ENCODE measurements at places on chromosomes 3 and 15.

DNA sequence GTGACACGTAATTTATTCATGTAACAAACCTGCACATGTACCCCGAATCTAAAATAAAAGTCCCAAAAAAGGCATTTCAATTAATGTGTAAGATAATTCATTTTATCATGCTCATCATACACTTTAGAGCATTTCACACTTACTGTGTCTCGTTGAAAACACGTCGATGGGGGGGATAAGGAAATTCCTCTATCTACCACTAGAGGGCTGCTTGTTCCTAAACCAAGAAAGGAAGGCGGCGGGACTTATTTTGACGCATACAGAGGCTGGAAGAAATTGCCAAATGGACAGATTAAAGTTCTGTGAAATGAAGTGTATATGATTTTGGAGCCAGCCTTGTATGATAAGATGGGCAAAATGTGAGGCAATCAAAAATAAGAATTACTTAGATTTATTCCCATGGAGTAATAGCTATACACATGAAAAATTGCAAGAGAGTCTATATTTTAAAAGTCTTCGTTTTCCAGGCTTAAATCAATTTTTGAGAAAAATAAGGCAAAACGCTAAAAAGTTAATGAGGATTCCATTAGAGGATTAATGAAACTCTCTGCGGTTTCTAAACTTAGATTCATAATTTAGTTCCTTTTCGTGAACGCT is 346.8 kb downstream of the CNTN3 start:
- no peak for DNase-seq

DNA sequence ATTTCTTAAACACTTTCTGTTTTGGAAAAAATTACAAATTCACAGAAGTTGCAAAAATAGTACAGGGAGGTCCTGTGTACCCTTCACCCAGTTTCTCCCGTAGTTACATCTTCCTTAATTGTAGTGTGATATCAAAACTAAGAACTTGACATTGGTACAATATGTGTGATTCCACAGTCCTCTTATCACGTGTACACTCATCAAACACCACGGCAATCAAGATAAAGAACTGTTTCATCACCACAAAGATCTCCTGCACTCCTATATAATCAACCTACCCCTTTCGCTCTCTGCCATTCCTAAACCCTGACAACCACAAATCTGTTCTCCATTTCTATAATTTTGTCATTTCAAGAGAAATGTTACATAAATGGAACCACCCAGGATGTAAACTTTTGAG is 31.4 kb downstream of the POMGNT2 start:
- no peak for DNase-seq

DNA sequence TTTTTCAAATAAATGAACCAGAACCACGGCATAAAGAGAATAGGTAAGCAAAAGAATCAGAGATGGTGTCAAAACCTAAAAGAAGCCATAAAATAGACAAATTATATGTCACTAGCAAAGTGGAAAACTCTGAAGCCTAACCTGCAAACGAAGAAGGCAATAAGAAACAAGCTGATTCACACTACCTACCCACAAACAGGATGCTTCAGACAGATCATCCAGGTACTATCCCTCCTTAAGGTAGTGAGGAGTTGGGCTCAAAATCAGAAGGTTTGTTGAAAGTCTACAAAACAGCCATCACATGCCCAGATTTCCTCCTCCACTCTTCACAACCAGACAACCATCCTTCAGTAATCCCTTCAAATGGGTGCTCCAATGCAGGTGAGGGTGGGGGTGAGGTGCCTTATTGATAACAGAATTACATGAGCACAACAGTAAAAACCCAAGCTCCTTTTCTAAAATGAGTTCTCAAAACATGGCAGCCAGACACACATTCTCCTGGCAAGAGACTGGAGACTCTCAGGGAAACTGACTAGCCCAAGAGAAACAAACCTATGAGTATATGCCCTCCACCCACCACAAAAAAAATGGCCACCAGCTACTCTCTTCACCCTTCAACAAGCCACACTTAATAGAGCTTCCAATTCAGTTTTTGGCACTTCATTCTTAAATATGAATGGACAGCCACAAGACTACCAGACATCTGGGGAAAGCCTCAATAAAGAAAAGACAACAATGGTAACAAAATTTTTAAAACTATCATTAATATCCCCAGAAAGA is 6.4 kb downstream of the KPNA1 start:
- no peak for DNase-seq

GRCh38 chr3:71446734-71447133 is 136.8 kb downstream of the FOXP1 start:
- no peak for DNase-seq

DNA sequence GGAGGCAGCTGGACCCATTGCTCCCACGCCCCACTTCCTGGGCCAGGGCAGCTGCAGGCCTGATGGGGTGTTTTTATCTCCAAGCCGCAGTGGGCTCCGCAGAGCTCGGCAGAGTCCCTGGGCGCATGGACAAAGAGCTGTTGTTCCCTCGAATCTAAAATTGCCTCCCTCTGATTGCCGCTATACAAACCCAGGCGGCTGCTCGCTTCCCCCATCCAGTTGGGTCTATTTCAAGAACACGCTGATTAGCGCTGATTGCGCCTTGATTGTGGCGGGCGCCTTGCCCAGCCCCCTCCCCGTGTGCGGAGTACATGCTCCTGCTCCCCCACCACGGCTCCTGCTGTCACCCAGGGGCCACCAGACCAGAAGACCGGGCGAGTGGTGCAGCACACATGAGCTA is 43.4 kb upstream of the SLC6A1 start:
- no peak for DNase-seq

GRCh38 chr15:60003243-60004008 is 685 bp upstream of the FOXB1 start:
- DNase-seq, result no peak

- no peak for DNase-seq
Measured at GRCh38 chr15:98994892-98995291, 12.7 kb downstream of the PGPEP1L start.

DNA sequence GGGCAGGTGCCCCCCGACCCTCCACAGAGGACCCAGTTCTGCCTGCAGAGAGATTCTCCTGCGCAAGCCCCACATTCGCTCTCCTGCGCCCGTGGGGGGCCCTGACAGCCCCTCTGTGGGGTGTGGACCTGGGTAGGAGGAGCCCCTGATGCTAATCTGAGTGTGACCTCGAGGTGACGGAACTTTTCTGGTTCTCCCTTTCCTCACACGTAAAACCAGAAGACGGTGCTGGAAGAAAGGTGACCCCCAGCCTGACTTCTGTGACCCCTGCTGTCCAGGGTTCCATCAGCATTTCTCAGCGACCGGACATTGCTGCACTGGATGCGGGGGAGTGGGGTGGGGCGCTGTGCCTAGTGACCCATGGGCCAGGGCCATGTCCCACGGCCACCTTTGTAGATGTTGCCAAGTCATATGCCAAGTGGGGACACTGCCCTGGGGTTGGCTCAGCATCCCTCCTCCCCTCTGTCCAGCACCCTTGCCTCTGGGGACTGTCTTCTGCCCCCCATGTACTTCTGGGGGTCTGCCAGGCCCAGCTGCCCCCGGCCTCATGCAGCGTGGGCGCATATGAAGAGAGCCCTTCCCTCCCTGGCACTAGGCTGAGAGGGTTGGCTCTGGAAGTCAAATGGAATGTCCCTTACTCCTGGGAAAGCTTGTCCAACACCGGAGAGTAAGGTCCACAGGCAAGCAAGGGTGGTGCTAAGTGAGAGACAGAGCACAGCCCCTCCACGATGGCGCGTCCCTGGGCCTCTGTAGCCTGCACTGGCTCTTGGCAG is 129.1 kb upstream of the MEF2A start:
- no peak for DNase-seq

- DNase-seq, result no peak
Measured at GRCh38 chr15:38049891-38050290, 115.5 kb downstream of the TMCO5A start.

- no peak for DNase-seq
Measured at GRCh38 chr3:115792206-115792955, 169.1 kb downstream of the GAP43 start.

GRCh38 chr3:76552653-76553052 is 487.2 kb upstream of the ROBO2 start:
- no peak for DNase-seq

DNA sequence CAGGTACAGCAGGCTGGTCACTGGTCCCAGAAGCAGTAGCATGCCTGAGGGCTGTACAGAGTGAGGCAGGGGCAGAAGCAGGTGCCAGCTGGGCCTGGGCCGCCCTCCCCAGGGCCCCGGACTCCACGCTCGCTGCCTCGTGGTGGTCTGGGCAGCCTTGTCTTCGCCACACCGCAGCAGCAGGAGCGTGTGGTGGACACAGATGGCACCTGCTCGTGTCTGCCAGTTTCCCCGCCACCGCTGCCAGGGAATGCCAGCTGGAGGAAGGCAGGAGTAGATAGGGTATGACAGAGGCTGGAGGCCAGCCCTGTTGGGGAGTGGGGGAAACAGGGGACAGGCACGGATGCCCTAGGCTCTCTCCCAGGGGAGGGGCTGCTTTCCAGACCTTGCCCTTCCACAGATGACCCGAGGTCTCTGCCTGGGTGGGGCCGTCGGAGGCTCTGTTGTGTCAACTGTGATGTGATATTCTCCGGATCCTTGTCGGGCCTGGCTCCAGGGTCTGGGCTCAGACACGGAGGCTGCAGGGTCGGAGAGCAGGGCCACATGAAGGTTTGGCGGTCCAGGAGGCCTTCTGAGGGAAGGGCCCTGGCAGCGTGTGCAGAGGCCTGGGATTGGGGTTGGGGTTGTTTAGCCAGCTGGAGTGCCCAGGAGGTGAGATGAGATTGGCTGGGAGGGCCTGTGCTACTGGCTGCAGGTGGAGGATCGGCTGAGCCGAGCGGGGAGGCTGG is 33.6 kb downstream of the GOLGA6L10 start:
- no peak for DNase-seq

Data from stimulated activated naive CD4-positive, alpha-beta T cell (primary cell).